ENCODE measurements at places on chromosomes 13 and 19. TPM values are rescaled to one million over a fixed set of nuclear protein-coding genes. Genes with fewer than 3 reads are reported as not detected.

The SMIM44 gene
- not detected for total RNA-seq

DNA sequence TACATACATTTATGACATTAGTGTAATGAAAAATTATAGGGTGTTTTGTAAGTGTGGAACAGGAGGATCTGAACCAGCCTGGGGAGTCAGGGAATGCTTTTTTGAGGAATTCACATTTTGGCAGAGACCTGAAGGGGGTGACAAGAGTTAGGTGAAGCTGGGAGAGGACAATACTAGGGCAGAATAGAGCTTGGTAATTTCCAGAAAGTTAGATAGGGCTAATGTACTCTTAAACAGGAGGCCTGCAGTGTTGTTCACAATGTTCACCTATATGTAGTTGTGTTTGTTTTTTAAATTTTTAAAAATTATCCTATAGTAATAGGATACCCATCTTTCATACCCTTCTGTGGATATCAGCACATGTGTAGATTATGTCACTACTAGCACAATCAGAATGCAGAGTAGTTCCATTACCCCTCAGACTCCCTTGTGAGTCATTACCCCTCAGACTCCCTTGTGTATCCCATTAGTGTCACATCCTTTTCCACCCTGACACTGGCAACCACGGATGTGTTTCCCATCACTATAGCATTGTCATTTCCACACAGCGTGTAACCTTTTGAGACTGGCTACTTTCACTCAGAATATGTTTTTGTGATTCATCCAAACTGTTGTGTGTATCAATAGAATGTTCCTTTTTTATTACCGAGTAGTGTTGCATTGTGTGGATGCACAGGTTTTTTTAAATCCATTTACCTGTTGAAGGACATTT lies 43.1 kb downstream of the PCCA start:
- no peak for DNase-seq

GRCh38 chr19:49407482-49408015 lies 15.7 kb downstream of the PTH2 start:
- DNase-seq = no peak

GRCh38 chr13:102580552-102581169 lies 16.1 kb upstream of the TPP2 start:
- DNase-seq = no peak

The C19orf38 gene
- 1.5 TPM for total RNA-seq

- no peak for DNase-seq
Measured at GRCh38 chr13:97212601-97213040, 9.5 kb upstream of the MBNL2 start.

GRCh38 chr19:10882108-10882457 lies 10.7 kb downstream of the CARM1 start:
- DNase-seq = no peak

The NR1H2 gene
- 213 TPM for total RNA-seq

- no peak for DNase-seq
Measured at GRCh38 chr13:99859178-99860177, 112.1 kb downstream of the ZIC5 start.

- DNase-seq = no peak
Measured at GRCh38 chr19:49738268-49738667, 24.8 kb downstream of the TSKS start.

The COMP gene
- total RNA-seq = not detected

DNA sequence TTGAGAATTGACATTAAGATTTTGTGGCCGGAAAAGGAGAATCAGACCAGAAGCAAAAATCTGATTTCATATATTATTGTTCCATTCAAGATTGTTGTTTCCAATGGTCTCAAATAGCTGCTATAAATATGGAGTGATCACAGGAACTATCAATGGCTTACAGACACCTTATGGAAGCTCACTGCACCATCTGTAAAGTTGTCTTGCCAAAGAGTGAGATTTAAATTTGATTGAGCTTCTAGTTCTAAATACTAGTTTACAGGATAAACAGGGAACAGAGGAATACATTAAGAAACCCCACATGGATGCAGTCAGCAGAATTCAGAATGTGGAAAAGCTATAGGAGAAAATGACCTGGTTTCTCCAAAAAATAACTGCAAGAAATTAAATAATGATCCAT lies 47.0 kb upstream of the CALM3 start:
- no peak for DNase-seq

Measured in gastrocnemius medialis (tissue), 4 donors.